ENCODE measurements at places on chromosomes 3 and 15. TPM values are rescaled to one million over a fixed set of nuclear protein-coding genes. Genes with fewer than 3 reads are reported as not detected.

GRCh38 chr15:39495871-39496840 is 84.7 kb upstream of the THBS1 start:
- no peak for DNase-seq

DNA sequence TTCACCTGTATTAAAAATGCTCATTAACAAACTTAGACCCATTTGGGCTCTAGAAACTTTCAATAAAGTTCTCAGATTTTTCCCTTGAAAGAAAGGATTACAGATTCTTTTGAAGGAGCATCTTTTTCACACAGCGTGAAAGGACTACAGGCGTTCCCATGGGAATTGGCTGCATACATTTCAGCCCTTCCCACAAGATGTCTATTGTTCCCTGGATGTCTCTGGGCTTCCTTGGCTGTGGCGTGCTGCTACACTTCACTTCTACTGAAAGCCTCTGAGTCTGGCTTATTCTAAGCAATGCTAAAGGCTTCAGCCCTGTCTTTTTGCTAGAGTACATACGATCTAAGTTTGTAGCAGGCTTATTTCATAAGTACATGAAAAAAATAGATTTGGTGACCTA is 1.4 kb downstream of the VEPH1 start:
- DNase-seq, result no peak

DNA sequence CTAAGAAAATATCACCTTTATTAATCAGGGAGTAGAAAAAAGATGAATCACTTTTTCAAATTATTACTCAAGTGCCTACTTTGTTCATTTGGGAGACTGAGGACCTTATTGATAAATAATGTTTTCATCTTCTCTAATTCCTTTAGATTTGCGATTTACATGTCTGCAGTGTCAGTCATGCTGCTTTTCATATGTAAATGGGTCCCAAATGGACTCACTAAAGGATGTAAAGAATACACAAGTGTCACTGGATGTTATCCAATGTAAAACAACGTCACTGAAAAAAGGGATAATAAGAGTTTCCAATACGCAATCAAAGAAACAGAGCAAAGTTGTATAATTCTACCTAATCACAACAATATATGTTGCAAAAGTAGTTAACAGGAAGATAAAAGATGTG is 84.9 kb downstream of the TFDP2 start:
- DNase-seq, result no peak

- peak; percentile 55 for DNase-seq
Observed at GRCh38 chr3:186109897-186110803, 1.3 kb upstream of the ETV5 start.

Gene B2M
- total RNA-seq, result 774 TPM
